ENCODE measurements at places on chromosomes 16 and 17.
A peak's percentile ranks its signal among the peaks of the same experiment; 100 is the strongest.

GRCh38 chr17:17886226-17886625 lies 49.4 kb upstream of the SREBF1 start:
- no peak for DNase-seq

DNA sequence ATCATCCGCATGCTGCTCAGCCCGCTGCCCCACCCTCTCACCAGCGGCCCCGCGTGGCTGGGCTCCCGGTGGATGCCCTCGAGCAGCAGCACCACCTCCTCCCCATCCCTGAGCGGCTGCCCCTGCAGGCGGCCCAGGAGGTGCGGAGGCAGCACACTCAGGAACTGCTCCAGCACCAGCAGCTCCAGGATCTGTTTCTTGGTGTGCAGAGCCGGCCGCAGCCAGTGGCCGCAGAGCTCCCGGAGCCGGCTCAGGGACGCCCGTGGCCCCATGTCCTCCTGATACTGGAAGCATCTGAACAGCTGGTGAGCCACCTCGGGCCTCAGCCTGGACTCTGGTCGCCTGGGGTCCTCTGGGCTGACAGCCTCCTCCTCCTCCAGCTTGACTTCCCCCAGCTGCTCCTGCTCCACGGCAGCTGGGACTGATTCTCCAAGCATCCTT lies 6.6 kb downstream of the ZSCAN10 start:
- no peak for DNase-seq

DNA sequence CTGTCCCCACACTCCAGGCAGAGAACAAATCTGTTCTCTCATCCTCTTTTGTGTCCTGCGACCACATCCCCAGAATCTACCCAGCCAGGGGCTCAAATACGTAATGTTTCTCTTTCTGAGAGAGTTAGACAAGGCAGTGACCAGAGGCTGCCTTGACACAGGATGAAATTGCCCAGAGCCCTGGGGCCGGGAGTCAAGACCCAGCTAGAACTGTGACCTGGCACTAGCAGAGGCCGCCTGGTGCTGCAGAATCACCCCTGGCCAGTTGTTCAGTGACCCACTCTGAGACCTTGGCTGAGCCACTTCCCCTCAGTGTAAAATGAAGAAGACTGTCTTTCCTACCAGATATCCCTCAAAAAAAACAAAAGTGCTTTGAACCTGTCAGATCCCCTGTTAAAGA lies 72.5 kb downstream of the USP22 start:
- no peak for DNase-seq

DNA sequence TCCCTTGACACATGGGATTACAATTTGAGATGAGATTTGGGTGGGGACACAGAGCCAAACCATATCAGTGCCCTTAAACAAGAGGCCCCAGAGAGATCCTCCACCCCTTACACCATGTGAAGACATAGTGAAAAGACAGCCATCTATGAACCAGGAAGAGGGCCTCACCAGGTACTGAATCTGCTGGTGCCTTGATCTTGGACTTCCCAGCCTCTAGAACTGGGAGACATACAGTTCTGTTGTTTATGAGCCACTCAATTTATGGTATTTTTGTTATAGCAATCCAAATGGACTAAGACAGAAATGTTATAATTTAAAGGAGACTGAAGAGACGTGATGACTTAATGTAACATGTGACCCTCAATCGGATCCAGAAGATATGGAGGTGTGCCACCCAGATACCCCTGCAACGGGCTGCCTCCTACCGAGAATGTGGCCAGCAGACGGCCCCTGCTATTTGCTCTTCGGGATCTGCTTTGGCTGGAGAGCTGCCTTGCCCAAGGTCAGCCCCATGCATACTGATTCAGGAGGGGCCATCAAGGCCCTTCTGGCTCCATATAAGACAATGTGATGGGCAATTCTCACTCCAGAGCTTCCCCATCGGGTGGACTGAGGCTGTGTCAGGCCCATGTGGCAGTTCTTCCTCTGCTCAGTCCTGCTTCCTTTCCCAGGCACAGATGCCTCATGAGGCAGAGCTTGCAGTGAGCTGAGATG lies 80.6 kb downstream of the NETO2 start:
- no peak for DNase-seq

DNA sequence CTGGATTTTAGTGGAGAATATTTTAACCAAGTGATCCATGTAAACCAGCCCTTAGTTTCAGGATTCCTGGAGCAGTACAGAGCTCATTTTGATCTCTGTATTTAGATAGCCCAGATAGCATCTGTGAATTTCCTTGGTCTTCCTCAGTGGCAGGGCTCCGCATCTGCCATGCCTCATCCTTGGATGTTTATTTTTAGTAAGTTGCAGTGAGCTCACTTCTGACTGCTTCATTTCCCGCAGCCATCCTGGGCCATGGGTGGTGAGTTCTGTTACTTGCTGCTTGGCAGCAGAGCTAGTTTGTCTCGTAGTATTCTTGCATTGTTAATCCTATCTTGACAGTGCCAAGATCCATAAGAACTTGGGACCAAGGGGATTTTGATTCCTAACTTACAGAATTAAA lies 33.7 kb downstream of the IST1 start:
- DNase-seq = no peak

DNA sequence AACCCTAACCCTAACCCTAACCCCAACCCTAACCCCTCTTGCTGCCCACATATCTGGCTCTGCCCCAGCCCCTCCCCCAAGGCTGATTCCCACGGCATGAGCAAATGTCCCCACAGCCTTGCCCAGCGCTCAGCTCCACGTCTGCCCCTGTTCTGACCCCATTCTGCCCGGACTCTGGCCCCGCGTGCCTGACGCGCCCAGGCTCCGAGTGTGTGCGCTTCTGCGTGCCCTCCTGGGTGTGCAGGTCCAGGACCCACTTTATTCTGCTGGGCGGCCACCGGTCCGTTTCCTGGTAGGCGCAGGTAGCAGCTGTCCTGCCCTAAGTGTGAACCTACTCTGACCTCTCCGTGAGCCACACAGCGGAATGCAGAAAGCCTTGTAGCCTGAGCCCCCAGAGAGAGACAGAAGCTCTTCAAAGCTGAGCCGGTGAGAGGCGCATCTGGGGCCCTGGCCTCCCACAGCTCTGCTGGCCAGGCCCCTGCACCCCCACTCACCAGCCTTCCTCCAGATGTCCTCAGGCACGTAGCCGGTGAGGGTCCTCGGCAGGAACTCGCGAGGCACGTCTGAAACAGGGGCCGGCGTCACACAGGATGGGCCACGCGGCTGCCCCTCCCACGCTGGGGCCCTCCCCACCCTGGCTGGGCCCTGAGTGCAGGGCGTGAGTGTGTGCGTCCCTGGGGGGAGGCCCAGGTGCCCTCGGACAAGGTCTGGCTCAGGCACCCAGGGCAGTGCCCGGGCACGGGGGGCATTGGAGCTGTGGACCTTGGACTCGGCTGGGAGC lies 14.0 kb upstream of the PABPN1L start:
- DNase-seq = no peak

DNA sequence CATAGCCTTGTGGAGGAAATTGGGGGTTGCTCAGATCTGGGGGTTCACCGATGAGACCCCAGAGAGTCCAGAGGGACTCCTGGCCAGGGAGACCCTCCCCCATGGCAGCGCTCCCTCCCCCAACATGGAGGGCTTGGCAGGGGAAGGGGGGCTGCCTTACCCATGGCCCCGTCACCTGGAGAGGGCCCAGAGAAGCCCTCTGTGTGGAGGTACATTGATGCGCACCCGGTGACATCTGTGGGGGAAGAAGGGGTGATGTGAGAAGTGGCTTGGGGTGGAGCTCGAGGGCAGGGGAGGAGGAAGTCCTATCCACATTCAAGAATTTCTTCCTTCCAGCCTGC lies 16.2 kb downstream of the ETV4 start:
- DNase-seq = no peak

DNA sequence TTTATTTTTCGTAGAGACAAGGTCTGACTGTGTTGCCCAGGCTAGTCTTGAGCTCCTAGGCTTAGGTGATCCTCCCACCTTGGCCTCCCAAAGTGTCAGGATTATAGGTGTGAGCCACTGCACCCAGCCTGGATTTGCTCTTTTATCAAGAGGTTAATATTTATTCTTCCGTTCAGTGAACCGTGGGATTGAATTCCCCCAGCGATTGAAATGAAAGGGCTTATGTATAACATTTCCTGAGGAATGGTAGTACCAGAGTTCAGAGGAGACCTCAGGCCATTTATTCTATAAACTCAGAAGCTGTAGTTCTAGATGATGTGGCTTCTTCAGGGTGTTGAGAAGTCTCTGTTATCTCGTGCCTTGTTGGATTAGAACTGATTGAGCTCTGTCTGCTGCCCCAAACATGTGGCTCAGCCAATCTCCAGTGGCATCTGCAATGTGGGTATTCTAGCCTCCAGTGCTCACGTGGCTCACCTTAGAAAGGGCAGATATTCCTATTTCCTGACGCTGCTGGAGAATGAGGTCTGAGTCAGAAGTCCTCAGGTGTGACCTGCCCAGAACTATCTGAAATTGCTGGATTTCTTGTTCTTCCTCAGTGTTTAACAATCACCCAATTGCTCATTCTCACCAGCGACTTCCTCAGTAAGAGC lies 22.5 kb downstream of the HMOX2 start:
- no peak for DNase-seq

GRCh38 chr17:63494300-63494928 lies 17.6 kb downstream of the ACE start:
- no peak for DNase-seq

GRCh38 chr17:17930674-17931073 lies 41.5 kb downstream of the TOM1L2 start:
- no peak for DNase-seq

GRCh38 chr16:78900044-78900811 lies 700.3 kb downstream of the MAF start:
- DNase-seq = no peak

DNA sequence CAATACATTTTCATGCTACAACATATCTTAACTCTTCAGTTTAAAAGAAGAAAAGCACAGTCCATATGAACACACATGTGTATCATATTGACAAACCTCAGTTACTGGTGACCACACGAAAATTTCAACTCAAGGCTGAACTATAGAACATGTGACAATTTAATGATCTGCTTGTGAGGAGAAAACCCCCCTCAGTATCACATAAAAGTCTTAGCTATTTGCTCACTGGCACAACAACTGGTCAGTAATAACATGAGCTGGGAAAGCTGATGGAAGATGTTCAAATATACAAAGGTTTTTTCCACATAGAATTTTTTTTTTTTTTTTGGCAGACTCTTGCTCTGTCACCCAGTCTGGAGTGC lies 19.5 kb downstream of the ZNF652 start:
- DNase-seq = no peak

GRCh38 chr17:49576917-49577649 lies 1.4 kb downstream of the NXPH3 start:
- DNase-seq = no peak

- no peak for DNase-seq
These were observed 9.1 kb upstream of the MAPK8IP3 start for GRCh38 chr16:1696863-1697262.

DNA sequence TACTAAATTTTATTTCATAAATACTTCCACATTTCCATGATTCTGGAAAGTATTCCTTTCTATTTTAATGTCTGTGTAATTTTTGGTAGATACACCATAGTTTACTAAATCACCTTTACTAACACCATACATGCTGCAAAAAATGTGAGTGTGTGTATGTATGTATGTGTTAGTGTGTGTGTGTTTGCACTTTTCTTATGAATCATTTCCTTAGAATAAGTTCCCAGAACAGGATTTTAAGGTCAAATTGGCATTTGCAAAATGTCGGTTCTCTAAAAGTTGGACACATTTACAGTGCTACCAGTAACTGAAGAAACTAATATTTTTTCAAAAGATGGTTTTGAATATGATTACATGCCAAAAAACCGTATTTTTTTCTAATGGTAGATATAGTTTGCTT lies 137.1 kb downstream of the CYB561 start:
- DNase-seq = no peak

DNA sequence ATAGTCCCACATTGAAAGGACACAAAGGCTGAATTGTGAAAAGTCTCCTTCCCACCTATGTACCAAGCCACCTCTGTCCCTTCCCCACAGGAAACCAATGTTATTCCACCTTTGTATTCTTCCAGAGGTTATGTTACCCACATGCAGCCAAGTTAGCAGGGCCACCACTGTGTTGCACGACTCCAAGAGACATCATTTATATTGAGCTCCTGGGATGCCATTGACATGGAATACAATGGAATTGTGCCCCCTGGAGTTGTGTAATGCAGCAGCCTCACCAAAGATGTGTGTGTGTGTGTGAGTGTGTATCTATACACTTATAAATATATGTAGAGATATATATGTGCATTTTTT lies 21.6 kb upstream of the MSI2 start:
- no peak for DNase-seq

DNA sequence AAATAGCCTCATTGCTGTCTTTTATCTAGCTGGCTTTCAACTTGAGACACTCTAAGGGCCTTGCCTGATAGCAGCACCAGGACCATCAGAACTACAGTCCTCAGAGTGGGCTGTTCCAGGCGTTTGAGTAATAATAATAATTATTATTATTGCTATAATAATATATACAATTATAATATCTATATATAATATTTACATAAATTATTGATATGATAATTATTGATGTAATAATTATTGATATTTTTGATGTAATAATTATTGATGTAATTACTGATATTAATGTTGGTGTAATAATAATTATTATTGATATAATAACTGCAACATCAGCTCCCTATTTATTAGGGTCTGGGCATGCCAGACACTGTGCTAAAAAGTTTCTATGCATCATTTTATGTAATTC lies 25.6 kb upstream of the CRHR1 start:
- no peak for DNase-seq

GRCh38 chr17:77882481-77883212 lies 75.9 kb upstream of the TNRC6C start:
- peak; percentile 68 for DNase-seq

GRCh38 chr16:49858200-49859124 lies 2.5 kb upstream of the ZNF423 start:
- DNase-seq = no peak

DNA sequence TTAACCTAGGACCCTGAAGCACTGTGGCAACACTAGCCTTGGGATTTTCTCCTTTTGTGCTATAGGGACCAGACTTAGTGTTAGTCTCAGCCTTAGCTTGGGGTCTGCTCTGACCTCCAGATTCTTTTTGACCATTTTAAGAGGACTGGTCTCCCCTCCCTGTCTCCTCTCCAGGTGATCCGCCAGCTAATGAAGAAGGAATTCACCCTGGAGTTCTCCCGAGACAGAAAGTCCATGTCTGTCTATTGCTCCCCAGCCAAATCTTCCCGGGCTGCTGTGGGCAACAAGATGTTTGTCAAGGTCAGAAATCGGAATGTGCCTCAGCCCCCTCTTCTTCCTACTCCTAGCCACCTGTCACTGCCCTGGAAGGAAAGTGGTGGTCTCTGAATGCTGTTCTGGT lies 19.5 kb downstream of the ATP2A1 start:
- DNase-seq = no peak

- DNase-seq = no peak
These were observed 8.4 kb downstream of the SOST start for GRCh38 chr17:43750153-43750552.

GRCh38 chr17:14329900-14330491 lies 29.1 kb downstream of the HS3ST3B1 start:
- no peak for DNase-seq

- DNase-seq = no peak
These were observed 26.6 kb downstream of the UNC13D start for GRCh38 chr17:75817571-75817970.

DNA sequence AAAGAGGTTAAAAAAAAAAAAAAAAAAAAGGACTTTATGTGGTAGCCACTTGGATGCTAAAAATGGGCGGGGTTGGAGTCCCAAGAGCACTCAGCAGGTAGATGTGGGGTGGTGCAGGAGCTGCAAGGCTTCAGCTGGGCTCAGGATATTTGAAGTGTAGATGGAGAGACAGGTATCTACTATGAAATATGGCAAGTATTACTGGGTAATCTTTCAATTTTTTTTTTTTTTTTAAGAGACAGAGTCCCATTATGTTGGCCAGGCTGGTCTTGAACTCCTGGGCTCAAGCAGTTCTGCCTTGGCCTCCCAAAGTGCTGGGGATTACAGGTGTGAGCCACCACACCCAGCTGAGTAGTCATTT lies 7.6 kb downstream of the TUFM start:
- no peak for DNase-seq
